ENCODE measurements at places on chromosomes 13 and 19.

- DNase-seq, result no peak
These were observed 471 bp downstream of the FUT1 start for GRCh38 chr19:48751845-48752495.

- DNase-seq, result no peak
These were observed 155.5 kb downstream of the TBC1D4 start for GRCh38 chr13:75326173-75327134.

DNA sequence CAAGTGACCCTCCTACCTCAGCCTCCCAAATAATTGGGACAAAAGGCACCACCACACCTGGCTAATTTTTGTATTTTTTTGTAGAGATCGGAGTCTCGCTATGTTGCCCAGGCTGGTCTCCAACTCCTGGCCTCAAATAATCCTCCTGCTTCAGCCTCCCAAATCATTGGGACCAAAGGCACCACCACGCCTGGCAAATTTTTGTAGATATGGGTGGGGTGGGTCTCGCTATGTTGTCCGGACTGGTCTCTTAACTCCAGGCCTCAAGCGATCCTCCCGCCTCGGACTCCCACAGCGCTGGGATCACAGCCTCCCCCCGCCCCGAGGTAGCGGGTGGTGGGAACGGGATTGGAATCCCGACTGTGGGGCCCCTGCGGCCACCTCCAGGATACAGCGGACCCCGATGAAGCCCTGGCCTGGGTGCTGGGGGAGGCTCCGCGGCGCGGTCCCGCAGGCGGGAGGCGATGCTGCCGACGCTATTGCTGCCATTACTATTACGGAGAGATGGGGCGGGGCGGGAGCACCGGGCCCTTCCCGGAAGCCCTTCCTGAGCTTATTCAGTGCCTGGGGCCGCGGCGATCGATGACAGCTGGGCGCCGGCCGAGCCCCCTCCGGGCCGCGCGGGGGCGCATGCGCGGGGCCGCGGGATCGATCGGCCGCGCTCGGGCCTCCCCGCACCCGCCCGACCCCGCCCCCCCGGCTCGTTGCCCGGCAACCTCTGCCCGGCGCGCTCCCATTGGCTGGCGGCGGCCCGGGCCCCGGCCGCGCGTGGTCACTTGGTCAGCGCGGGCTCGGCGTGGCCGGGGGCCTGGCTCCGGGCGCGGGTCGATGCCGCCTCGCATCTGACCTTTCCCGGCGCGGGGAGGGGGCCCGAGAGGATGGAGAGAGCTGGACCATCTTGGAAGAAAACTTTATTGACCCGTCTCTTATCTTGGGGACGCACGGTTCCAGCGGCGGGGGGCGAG lies 27.9 kb upstream of the ONECUT3 start:
- no peak for DNase-seq

DNA sequence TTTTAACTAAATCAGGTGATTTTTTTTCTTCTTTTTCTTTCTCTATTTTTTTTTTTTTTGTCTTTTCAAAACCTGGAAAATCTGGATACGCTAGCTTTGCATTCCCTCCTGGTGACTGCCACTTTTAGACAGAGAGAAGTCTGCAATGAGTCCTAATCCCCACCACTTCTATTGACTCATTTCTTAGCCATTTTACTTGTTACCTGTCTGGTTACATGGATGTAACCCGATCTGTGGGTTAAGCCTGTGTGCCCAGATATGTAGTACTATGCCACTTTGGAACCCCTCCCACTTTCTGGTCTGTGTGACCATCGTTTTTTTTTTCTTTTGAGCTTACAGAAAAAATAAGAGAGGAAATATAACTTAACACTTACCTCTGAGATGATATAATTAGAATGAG lies 817.8 kb upstream of the PCDH9 start:
- DNase-seq, result no peak

DNA sequence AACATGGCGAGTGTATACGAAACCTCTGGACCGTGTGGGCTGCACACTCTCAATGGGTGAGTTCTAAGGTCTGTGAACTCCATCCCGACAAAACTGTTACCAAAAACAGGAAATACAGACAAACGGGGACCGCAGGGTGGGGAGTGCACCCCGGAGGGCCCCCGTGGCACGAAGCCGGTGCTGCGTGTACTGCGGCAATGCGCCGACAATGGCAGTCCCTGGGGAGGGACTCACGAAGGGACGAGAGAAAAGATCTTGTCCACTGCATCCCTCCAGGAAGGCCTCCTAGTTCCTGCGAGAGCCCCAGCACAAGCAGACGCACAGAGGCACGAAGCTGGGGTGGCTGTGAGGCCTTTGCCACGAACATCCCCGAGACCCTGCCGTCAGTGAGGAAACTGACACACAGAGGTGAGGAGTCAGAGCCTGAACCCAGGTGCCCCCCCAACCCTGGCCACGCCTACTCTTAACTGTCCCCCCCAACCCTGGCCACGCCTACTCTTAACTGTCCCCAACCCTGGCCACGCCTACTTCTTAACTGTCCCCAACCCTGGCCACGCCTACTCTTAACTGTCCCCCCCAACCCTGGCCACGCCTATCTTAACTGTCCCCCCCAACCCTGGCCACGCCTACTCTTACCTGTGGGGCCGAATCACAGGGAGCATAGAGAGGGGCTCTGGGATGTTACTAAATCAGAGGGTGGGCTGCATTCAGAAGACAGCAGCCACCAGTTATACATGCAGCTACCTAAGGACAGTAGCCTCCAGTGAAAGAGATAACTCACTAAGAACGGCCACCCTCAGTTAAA lies 4.2 kb downstream of the MED16 start:
- no peak for DNase-seq

- DNase-seq, result no peak
These were observed 8.0 kb upstream of the AMER2 start for GRCh38 chr13:25179832-25180774.

DNA sequence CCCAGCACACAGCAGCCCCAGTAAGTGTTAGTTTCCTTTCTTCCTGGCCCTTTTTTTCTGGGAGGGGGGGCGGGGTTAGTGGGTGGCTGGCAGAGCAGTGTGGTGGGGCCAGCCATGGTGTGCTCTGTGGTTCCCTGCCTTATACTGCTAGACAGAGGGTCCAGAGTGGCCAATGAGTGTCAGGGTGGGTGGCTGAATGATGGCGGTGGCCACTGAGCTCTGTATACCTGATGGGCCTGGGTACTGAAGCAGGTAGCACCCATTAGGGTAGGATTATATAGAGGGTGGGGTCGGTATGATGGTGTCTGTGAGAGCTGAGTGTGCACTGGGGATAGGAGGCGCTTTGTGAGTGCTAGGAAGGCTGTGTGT lies 13.8 kb downstream of the CIC start:
- no peak for DNase-seq

GRCh38 chr13:20387006-20387405 lies 138.7 kb downstream of the CRYL1 start:
- DNase-seq, result no peak

GRCh38 chr13:98485561-98485960 lies 91.3 kb downstream of the STK24 start:
- no peak for DNase-seq

- DNase-seq, result peak; percentile 23
These were observed 15.6 kb downstream of the SMIM24 start for GRCh38 chr19:3464587-3465235.

DNA sequence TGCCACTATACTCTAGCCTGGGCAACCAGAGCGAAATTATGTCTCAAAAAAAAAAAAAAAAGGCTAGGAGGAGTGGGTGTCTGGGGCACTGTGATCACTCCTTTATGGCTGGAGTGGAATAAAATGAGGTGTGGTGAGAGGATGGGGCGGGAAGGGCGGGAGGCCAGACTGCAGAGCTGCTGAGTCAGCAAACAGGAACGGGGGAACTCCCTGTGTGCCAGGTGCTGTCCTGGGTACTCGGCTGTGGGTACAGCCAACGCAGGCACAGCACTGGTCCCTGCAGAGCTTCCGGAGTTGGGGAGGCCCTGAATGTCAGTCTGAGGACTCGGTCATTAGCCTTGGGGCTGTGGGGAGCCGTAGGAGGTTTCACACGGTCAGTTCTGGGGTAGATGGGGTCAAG lies 5.7 kb downstream of the PRPF31 start:
- no peak for DNase-seq

- DNase-seq, result no peak
These were observed 73.4 kb downstream of the COL4A2 start for GRCh38 chr13:110380359-110381028.

- no peak for DNase-seq
These were observed 412.2 kb upstream of the TSHZ3 start for GRCh38 chr19:31761281-31761913.
